ENCODE measurements at places on chromosomes 4 and X. TPM values are rescaled to one million over a fixed set of nuclear protein-coding genes. Genes with fewer than 3 reads are reported as not detected.

TBC1D25 gene
- 16.0 TPM for total RNA-seq

- no peaks in the 10 kb centered on the region for H3K36me3 ChIP-seq
- no peaks in the 10 kb centered on the region for H3K4me1 ChIP-seq
- DNase-seq: no peak
- H3K27me3 ChIP-seq: peaks cover 2% of the 10 kb centered on the region
- H3K4me3 ChIP-seq: no peak overlapping the region
Measured at GRCh38 chr4:169225058-169225751, 45.6 kb downstream of the SH3RF1 start.

RNF128 gene
- total RNA-seq: not detected

DNA sequence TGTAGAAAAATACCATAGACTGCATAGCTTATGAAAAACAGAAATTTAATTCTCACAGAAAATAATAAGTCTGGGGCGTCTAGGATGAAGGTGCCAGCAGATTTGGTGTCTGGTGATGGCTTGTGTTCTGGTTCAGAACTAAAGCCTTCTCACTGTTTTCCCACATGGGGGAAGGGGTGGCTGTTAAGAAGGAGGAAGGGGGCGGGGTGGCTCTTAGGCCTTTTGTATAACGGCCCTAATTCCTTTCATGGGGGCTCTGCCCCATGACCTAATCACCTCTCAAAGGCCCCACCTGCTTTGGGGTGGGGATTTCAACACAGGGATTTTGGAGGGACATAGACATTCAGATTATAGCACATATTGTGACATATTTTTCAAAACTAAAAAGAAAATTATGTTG lies 173.2 kb upstream of the TECRL start:
- no peaks in the 10 kb centered on the region for H3K4me1 ChIP-seq
- H3K27me3 ChIP-seq: no peaks in the 10 kb centered on the region
- no peaks in the 10 kb centered on the region for H3K36me3 ChIP-seq

FRMPD3 gene
- not detected for total RNA-seq

- no peak overlapping the region for H3K4me3 ChIP-seq
- H3K27me3 ChIP-seq: no peaks in the 10 kb centered on the region
- H3K36me3 ChIP-seq: peaks cover 2% of the 10 kb centered on the region
- no peak overlapping the region for H3K27ac ChIP-seq
- DNase-seq: no peak
Measured at GRCh38 chr4:1359144-1359501, 12.1 kb downstream of the UVSSA start.

DCHS2 gene
- not detected for total RNA-seq

DNA sequence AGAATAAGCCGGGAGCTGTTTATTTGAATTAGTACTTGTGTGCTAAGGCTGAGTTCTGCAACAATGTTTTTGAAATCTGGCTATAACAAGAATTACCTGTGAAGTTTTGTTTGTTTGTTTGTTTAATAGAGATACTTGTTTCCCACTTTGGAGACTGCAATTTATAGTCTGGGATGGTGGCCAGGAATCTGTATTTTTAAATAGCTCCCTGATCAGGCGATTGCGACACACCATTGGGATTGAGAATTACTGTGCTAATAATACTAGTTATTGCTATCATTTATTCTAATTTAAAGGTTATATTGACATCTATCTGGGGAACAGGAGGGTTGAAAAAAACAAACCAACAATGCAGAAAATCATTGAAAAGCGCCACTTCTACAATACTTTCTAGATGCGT lies 951.6 kb upstream of the TENM3 start:
- H3K36me3 ChIP-seq: no peaks in the 10 kb centered on the region
- no peaks in the 10 kb centered on the region for H3K4me1 ChIP-seq
- H3K27me3 ChIP-seq: no peaks in the 10 kb centered on the region
- DNase-seq: no peak

DNA sequence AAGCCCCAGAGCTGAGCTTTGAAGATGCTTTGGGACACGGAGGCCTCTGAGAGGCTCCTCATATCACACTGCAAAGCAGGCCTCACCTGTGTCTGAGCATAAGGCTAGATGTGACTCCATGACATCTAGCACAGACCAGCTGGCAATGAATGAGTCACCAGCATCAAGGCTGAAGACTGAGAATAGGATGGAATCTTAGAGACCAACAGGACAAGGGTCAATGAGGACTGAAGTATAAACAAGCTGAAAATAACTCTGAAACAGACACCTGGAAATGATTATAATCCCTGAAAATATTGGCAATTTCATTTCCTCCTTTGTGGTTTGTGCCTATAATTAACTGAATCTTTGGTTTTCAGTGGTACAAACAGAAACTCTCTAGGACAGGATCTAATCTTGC lies 87.1 kb upstream of the PRPS1 start:
- DNase-seq: no peak
- H3K27me3 ChIP-seq: peaks cover 8% of the 10 kb centered on the region
- H3K36me3 ChIP-seq: no peaks in the 10 kb centered on the region
- no peak overlapping the region for H3K27ac ChIP-seq
- H3K4me3 ChIP-seq: no peak overlapping the region

SLC4A4 gene
- 0.15 TPM for total RNA-seq

PDCL2 gene
- not detected for total RNA-seq

DNA sequence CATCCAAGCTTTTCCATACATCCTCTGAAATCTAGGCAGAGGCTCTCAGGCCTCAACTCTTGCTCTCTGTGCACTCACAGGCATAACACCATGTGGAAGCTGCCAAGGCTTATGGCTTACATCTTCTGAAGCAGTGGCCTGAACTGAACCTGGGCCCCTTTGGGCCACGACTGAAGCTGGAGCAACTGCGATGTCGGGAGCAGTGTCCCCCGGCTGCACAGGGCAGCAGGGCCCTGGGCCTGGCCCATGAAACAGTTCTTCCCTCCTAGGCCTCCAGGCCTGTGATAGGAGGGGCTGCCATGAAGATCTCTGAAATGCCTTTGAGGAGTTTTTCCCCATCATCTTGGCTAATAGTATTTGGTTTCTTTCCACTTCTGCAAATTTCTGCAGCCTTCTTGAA lies 39.2 kb downstream of the PRRG1 start:
- H3K36me3 ChIP-seq: no peaks in the 10 kb centered on the region
- no peak overlapping the region for H3K4me3 ChIP-seq
- H3K27ac ChIP-seq: no peak overlapping the region
- no peaks in the 10 kb centered on the region for H3K27me3 ChIP-seq

GRCh38 chrX:151997539-151997938 lies 23.1 kb upstream of the GABRE start:
- DNase-seq: no peak
- no peaks in the 10 kb centered on the region for H3K36me3 ChIP-seq
- H3K27ac ChIP-seq: no peak overlapping the region

- H3K36me3 ChIP-seq: peaks cover 4% of the 10 kb centered on the region
- no peak for DNase-seq
- no peak overlapping the region for H3K27ac ChIP-seq
Measured at GRCh38 chrX:17732138-17732783, 5.0 kb upstream of the SCML1 start.

GRCh38 chrX:20487227-20487626 lies 220.5 kb upstream of the RPS6KA3 start:
- no peak for DNase-seq
- peaks cover 8% of the 10 kb centered on the region for H3K4me1 ChIP-seq
- no peaks in the 10 kb centered on the region for H3K36me3 ChIP-seq
- no peak overlapping the region for H3K4me3 ChIP-seq
- peaks cover 4% of the 10 kb centered on the region for H3K27me3 ChIP-seq
- H3K27ac ChIP-seq: no peak overlapping the region

PPP2R2C gene
- not detected for total RNA-seq

DNA sequence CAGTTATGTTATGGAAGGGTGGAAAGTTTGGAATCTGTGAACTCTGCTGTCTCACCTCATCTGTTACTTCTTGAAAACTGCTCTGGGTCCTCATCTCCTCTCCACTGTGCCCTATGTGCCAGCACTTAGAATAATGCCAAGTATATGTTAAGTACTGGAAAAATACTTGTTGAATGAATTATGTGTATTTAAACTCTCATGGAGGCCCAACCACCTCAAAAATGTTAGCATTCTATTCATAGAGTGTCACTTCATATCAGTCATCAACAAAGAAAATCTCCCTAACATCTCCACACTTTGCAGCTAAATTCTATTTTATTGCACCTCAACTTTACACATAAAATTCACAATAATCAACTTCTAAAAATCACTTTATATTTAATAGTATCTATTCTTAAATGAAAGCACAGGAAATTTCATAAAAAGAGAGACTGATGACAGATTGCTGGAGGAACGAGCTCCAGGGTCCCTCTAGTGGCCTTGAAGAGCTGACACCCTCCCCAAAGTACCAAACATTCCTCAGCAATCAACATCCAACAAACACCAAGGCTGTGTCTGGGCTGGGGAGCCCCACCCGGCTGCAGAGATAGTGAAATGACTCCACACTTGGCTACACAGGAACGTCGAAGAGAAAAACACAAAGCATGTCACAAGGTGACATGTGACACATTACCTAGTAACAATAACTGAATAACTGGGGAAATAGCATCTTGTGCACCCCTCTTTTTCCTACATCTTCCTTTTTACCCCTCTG lies 45.8 kb downstream of the SLC39A8 start:
- H3K4me3 ChIP-seq: no peak overlapping the region
- peaks cover 43% of the 10 kb centered on the region for H3K36me3 ChIP-seq
- H3K4me1 ChIP-seq: peaks cover 7% of the 10 kb centered on the region
- peak; percentile 7 for DNase-seq

DNA sequence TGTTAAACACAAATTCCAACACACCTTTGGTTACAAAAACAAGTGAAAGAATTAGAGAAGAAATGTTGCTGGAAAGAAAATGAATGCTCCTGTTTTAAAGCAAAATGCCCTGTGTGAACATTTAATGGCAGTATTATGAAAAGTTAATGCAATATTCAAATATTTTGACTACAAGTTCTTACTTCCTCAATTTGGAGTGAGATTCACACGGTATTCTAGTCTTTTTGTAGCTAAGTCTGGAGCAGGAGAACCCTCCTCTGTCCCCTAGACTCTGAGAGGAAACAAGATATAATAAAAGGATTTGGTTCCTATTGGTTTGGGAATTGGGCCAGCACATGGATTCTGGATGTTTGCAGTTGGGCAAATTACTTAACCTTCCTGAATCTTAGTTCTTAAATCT lies 12.7 kb downstream of the MAD2L1 start:
- DNase-seq: no peak
- peaks cover 14% of the 10 kb centered on the region for H3K4me1 ChIP-seq
- H3K36me3 ChIP-seq: peaks cover 9% of the 10 kb centered on the region
- H3K27me3 ChIP-seq: no peaks in the 10 kb centered on the region
- H3K27ac ChIP-seq: no peak overlapping the region

GRCh38 chr4:147975325-147975724 lies 243.4 kb downstream of the ARHGAP10 start:
- H3K27ac ChIP-seq: no peak overlapping the region
- peaks cover 6% of the 10 kb centered on the region for H3K36me3 ChIP-seq
- H3K4me3 ChIP-seq: no peak overlapping the region
- H3K27me3 ChIP-seq: peaks cover 2% of the 10 kb centered on the region
- peaks cover 4% of the 10 kb centered on the region for H3K4me1 ChIP-seq

DNA sequence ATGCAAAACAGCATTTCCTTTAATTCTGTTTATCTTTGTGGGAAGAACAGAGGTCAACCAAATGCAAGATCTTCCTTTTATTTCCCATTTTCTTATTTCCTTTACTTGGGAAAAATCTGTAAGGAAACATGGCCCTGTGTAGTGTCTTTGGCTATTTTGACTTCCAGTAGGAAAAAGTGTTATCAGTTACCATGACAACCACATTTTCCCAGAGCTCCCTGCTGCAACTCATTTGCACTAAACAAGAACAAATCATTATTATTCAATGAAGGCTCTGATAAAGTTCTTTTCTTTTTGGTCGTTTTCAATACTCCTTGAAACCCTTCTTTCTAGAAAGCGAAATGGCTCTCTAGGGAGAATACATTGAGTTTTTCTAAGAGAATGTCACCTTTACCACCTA lies 117.2 kb upstream of the DDX53 start:
- no peaks in the 10 kb centered on the region for H3K4me1 ChIP-seq
- H3K27me3 ChIP-seq: no peaks in the 10 kb centered on the region
- H3K36me3 ChIP-seq: no peaks in the 10 kb centered on the region

DNA sequence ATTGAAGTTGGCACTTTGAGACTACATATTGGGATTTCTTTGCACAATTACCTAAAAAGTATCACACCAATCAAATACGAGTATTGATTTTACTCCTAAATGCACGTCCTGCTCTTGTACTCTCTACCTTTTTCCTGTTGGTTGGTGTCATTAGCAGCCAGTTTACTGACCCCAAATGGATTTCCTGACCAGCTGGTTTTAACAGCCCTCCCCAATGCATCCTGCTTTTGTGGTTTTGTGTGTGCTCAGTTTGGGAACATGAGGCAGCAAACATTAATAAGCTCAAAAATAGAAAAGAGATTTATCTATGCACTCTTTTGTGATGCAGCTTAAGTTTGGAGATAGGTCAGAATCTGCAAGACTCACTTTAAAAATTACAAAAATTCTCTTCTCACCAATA lies 230.3 kb downstream of the MAPK10 start:
- no peak overlapping the region for H3K4me3 ChIP-seq
- no peaks in the 10 kb centered on the region for H3K27me3 ChIP-seq
- no peaks in the 10 kb centered on the region for H3K4me1 ChIP-seq

- no peaks in the 10 kb centered on the region for H3K4me1 ChIP-seq
- H3K27me3 ChIP-seq: peaks cover 7% of the 10 kb centered on the region
- H3K36me3 ChIP-seq: no peaks in the 10 kb centered on the region
- no peak overlapping the region for H3K27ac ChIP-seq
Measured at GRCh38 chr4:100278567-100278966, 88.3 kb upstream of the DDIT4L start.

- H3K27ac ChIP-seq: no peak overlapping the region
- H3K4me1 ChIP-seq: no peaks in the 10 kb centered on the region
- no peak for DNase-seq
- H3K36me3 ChIP-seq: no peaks in the 10 kb centered on the region
Measured at GRCh38 chr4:24693636-24694035, 101.7 kb upstream of the SOD3 start.

DNA sequence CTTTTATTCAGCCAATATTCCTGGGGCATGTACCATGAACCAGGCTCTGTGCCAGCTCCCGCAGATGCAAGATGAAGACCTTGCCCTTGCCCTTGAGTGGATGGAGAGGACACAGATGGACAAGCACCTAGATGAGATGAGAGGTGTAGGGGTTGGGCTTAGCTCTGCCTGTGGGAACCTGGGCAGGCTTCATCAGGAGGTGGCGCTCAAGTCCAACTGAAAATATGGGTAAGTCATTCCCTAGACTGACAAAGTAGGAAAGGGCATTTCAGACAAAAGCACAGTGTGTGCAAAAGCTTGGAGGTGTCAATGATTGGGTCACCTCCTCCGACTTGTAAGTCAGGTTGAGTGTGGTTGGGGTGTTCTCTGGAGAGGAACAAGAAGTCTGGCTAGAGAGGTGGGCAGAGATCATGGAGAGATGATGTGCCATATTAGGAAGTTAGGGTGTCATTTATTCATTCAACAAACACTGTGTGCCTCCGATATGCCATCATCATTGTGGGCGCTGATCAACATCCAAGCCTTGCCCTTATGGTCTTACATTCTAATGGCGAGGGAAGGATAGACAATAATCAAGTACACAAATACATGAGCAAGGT lies 64.6 kb downstream of the ANAPC4 start:
- H3K27me3 ChIP-seq: peaks cover 4% of the 10 kb centered on the region
- no peaks in the 10 kb centered on the region for H3K36me3 ChIP-seq
- no peak overlapping the region for H3K27ac ChIP-seq
- DNase-seq: no peak
- H3K4me1 ChIP-seq: no peaks in the 10 kb centered on the region
- no peak overlapping the region for H3K4me3 ChIP-seq

- no peak for DNase-seq
- H3K4me1 ChIP-seq: no peaks in the 10 kb centered on the region
- H3K27me3 ChIP-seq: no peaks in the 10 kb centered on the region
- H3K36me3 ChIP-seq: no peaks in the 10 kb centered on the region
- H3K27ac ChIP-seq: no peak overlapping the region
Measured at GRCh38 chr4:172830295-172830764, 338.3 kb upstream of the GALNT7 start.
